Activated T-helper 17 cell treated with anti-CD3 and anti-CD28 coated beads, Interleukin-2, amount 50 U/mL, for 72 hours (primary cell): ENCODE measurements at places on chromosomes 16 and 17. TPM values are rescaled to one million over a fixed set of nuclear protein-coding genes. Genes with fewer than 3 reads are reported as not detected.

RAC3 gene
- 7.7 TPM for total RNA-seq

- H3K36me3 ChIP-seq = peaks cover 42% of the 10 kb centered on the region
- H3K4me1 ChIP-seq = peaks cover 24% of the 10 kb centered on the region
- peak overlapping the region; percentile 88 for H3K4me3 ChIP-seq
- H3K27me3 ChIP-seq = no peaks in the 10 kb centered on the region
- peak overlapping the region; percentile 98 for H3K27ac ChIP-seq
These were observed 668 bp upstream of the UNK start for GRCh38 chr17:75783803-75784472.

GRCh38 chr16:96935-97381 is 18.9 kb downstream of the MPG start:
- H3K4me1 ChIP-seq = no peaks in the 10 kb centered on the region
- H3K4me3 ChIP-seq = no peak overlapping the region

GRCh38 chr17:32769846-32770245 is 107.1 kb downstream of the MYO1D start:
- H3K4me1 ChIP-seq = no peaks in the 10 kb centered on the region
- H3K27me3 ChIP-seq = no peaks in the 10 kb centered on the region
- no peak for ATAC-seq
- H3K36me3 ChIP-seq = peaks cover 32% of the 10 kb centered on the region

CDIPT gene
- 36.1 TPM for total RNA-seq

DNA sequence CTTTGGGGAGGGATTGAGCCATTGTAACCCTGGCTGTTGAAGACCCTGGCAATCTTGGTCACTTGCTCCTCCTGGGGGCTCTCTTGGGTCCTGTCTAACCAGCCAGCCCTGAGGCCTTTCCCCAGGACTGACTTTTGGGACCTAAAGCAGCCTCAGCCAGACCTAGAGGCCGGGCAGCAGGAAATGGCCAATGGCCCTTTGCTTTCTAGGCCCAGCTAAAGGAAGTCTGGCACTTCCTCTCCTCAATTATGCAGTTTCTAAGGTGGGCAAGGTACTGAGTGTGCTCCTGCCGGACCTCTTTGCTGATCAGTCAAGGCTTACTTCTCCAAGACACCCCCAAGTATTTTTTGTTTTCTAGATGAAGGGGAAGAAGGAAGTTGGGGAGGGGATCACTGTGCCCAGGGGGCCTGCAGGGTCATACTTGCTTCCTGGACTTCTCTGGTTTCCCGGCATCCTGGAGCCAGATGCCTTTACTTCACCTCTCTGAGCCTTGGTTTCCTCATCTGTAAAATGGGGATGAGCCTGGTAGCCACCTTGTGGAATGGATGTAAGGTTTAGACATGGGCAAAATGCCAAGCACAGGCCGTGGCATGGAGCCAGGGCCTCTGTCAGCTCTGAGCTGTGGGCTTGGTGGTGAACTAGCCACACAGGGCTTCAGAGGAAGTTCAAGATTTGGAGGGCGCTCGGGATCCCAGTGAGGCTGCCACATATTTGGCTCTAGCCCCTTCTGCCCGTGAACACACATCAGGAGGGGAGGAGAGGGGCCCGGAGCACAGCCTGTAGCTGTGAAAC is 8.6 kb downstream of the CX3CL1 start:
- H3K4me1 ChIP-seq = peaks cover 10% of the 10 kb centered on the region
- H3K36me3 ChIP-seq = no peaks in the 10 kb centered on the region

PRSS53 gene
- total RNA-seq = 17.3 TPM

DNA sequence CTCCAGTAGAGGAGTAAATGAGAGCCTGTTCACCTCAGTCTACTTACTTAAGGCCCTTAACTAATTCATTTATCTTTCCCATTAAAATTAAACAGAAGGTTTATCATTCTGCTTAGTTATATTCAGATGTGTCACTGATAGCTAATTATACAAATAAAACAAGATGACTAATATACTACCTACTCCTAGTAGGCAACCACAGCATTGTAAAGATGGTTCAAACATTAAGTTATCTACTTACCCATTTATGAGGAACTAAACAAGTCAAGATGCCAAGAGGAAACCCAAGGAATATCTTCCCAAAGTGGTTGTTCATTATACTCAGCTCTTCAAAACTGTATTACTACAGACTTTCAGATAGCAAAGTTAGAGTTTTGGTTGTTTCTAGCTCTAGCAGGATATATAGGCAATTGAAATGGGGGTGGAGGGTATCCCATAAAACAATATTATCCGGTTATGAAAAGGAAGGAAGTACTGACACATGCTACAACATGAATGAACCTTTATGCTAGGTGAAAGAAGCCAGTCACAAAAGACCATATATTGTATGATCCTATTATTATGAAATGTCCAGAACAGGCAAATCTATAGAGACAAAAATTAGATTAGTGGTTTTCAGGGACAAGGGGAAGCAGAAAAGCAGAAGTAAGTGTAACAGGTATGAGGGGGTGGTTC is 56.5 kb downstream of the SPAG9 start:
- ATAC-seq = no peak
- H3K36me3 ChIP-seq = peaks cover 49% of the 10 kb centered on the region

DNA sequence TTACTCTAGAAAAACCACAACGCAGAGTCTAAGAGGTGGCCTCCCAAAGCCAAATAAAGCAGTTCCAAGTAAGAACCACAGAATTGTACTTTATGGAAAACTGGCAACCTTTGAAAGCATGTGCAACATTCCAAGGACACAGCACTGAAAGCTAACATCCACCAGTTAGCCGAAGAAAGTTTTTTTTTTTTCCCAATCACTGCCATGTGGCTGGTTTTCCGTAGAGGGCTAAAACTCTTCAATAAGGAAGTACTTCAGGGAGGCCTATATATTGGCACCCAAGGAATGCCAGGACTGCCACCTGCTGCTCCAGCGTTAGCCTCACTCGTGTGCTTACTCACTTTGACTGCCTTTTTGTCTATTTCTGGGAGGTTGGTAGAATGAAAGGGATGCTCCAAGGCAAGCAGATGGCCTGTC is 25.2 kb downstream of the CEP95 start:
- H3K36me3 ChIP-seq = peaks cover 100% of the 10 kb centered on the region
- H3K27me3 ChIP-seq = no peaks in the 10 kb centered on the region
- H3K4me3 ChIP-seq = no peak overlapping the region
- no peaks in the 10 kb centered on the region for H3K4me1 ChIP-seq

GRCh38 chr17:2176499-2177169 is 121.7 kb downstream of the HIC1 start:
- no peak overlapping the region for H3K27ac ChIP-seq
- ATAC-seq = no peak
- H3K4me1 ChIP-seq = peaks cover 8% of the 10 kb centered on the region
- H3K27me3 ChIP-seq = no peaks in the 10 kb centered on the region
- H3K36me3 ChIP-seq = peaks cover 71% of the 10 kb centered on the region

DNA sequence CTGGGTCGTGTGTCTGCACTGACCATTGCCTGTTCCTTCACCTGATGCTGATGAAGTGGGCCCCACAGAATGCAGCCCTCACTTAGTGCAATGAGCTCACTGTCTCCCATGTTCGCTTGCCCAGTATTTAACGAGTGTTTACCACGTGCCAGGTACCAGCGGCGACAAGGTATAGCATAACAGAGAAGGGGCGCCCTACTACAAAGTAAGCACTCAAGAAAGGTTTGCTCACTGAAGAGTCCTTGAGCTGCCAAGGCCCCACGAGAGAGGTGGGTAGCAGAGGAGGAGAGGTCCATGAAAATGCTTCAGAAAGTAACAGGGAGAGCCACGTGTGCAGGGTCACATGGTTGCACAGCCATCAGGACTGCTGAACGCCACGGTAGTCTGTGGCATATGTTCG is 230.0 kb downstream of the NTN1 start:
- no peaks in the 10 kb centered on the region for H3K27me3 ChIP-seq
- H3K36me3 ChIP-seq = no peaks in the 10 kb centered on the region
- H3K27ac ChIP-seq = peak overlapping the region; percentile 39
- no peak overlapping the region for H3K4me3 ChIP-seq
- H3K4me1 ChIP-seq = peaks cover 13% of the 10 kb centered on the region

GRCh38 chr17:80646328-80646727 is 101.7 kb downstream of the RPTOR start:
- H3K4me1 ChIP-seq = peaks cover 49% of the 10 kb centered on the region
- no peak overlapping the region for H3K4me3 ChIP-seq
- no peaks in the 10 kb centered on the region for H3K27me3 ChIP-seq

MLYCD gene
- total RNA-seq = 4.3 TPM

GRCh38 chr17:14882131-14882530 is 383.0 kb downstream of the PMP22 start:
- ATAC-seq = no peak
- H3K4me3 ChIP-seq = no peak overlapping the region
- peaks cover 17% of the 10 kb centered on the region for H3K27me3 ChIP-seq
- H3K36me3 ChIP-seq = no peaks in the 10 kb centered on the region
- H3K27ac ChIP-seq = no peak overlapping the region

C17orf67 gene
- total RNA-seq = 5.0 TPM

PRCD gene
- total RNA-seq = not detected

DNA sequence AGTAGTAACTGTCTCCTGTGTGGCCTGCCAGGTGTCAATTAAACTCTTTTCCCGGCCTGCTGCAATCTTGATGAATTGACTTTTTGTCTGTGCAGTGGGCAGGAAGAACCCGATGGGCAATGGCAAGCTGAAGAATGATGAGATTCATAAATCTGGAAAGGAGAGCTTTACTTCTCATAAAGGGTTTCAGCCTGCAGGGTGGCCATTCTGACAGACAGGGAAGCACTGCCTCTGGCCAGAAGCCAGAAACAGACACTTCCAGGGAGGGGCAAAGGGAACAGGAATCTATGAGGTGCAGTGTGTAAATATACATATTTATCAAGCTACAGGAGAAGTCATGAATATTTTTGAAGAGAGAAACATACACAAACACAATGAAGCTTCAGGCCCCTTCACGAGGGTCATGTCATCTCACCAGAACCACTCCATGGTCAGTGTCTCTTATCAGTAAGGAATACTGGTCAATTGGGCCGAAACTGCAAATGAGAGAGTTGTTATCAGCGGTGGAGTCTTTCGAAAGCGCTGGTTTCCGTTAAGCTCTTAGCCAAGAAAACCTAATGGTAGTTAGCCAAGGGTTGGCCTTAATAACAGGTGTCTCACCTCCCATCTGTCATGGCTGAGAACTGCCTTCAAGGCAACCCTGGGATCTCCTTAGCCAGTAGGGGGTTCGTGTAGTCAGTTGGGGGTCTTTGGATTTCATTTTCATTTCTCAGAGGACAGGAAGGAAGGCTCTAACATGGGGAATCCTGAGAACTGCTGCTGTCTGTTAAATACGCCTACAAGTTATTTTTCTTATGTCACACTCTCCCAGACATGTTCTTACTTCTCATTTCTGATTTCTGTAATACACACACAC is 1.2 kb upstream of the NARF start:
- H3K27ac ChIP-seq = peak overlapping the region; percentile 97
- peaks cover 48% of the 10 kb centered on the region for H3K36me3 ChIP-seq
- no peak for ATAC-seq
- peaks cover 21% of the 10 kb centered on the region for H3K4me1 ChIP-seq
- no peaks in the 10 kb centered on the region for H3K27me3 ChIP-seq
- H3K4me3 ChIP-seq = peak overlapping the region; percentile 94

DNA sequence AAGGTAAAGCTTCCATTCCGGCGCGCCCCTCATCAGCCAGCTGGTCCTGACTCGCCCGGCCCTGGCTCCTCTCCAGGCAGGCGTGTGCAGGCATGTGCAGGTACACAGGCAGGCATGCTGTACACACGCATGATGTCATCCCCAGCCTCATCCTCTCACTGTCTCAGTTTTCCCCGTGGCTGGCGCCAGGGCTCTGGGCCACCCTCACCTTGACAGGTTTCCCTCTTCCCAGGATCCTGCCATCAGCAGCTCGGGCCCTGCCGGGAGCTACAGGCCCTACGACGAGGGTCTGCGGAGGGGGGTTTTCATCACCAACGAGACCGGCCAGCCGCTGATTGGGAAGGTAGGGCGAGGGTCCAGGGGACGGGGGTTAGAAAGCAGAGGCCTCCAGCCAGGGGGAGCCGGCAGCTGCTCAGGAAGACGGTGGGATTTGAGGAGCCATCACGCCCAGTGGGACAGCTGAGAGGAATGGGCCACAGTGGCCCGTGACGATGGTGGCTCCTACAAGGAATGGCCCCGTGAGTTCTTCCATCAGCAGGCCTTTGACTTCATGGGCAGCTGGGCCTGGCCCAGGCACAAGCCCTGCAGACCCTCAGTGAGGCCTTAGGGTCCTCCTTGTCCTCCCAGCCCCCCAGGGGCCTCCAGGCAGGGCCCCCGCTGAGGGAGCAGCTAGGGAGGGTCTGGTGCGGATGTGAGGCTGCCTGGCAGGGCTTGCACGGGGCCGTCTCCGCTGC is 8.5 kb downstream of the GAA start:
- ATAC-seq = no peak
- no peaks in the 10 kb centered on the region for H3K27me3 ChIP-seq
- no peaks in the 10 kb centered on the region for H3K36me3 ChIP-seq
- H3K4me3 ChIP-seq = no peak overlapping the region

DNA sequence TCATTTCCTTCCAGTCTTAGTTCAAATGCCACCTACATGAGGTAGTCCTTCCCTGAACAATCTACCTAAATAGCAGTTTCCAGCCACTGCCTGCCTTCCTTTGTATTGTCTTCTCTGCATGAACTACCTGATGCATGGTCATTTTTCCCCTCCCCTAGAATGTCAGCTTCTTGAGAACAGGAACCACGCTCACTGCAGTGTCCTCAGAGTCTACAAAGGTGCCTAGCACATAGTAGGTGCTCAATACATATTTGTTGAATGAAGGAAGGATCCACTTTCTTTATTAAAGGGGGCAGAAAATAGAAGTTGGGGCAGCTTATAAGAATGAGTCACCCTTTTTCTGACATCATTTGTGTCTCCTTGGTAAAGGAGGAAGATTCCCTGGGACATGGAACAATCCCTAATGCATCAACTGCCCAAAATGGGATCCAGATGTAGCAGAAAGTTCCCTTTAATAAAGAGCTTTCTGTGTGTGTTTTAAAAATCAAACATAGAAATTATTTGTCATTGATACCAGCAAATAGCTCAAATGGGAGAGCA is 4.4 kb upstream of the CYLD start:
- no peak for ATAC-seq
- H3K4me3 ChIP-seq = peak overlapping the region; percentile 40
- no peaks in the 10 kb centered on the region for H3K27me3 ChIP-seq
- H3K36me3 ChIP-seq = peaks cover 21% of the 10 kb centered on the region
- H3K27ac ChIP-seq = peak overlapping the region; percentile 19

CYBA gene
- 242 TPM for total RNA-seq

- H3K4me1 ChIP-seq = peaks cover 23% of the 10 kb centered on the region
- H3K27ac ChIP-seq = peak overlapping the region; percentile 72
- peak; percentile 30 for ATAC-seq
- H3K27me3 ChIP-seq = no peaks in the 10 kb centered on the region
These were observed 20.5 kb downstream of the CDIP1 start for GRCh38 chr16:4517812-4518680.

DNA sequence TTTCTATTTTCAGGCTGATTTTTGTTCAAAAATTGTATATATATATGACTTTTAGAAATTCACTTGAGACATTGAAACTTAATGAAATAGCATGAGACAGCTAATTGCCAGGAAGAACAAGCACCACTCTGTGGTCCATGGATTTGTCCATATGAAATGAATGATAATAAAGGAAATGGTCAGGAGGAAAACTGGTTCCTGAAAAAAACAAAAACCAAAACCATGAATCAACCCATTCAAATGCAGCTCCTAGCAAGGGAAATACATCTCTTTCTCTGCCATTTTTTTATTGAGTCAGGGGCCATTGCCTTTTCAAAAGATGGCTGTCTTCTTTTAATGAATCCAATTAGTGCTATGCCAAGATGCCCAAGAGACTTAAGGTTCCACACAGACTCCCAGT is 230.7 kb downstream of the SLC39A11 start:
- ATAC-seq = no peak
- no peak overlapping the region for H3K4me3 ChIP-seq
- H3K36me3 ChIP-seq = no peaks in the 10 kb centered on the region
- H3K27ac ChIP-seq = peak overlapping the region; percentile 64
- H3K4me1 ChIP-seq = peaks cover 19% of the 10 kb centered on the region

BTBD17 gene
- total RNA-seq = not detected
